T-cell (primary cell): ENCODE measurements at places on chromosomes 2 and 18. TPM values are rescaled to one million over a fixed set of nuclear protein-coding genes. Genes with fewer than 3 reads are reported as not detected.

Gene TRIM54
- total RNA-seq, result not detected

DNA sequence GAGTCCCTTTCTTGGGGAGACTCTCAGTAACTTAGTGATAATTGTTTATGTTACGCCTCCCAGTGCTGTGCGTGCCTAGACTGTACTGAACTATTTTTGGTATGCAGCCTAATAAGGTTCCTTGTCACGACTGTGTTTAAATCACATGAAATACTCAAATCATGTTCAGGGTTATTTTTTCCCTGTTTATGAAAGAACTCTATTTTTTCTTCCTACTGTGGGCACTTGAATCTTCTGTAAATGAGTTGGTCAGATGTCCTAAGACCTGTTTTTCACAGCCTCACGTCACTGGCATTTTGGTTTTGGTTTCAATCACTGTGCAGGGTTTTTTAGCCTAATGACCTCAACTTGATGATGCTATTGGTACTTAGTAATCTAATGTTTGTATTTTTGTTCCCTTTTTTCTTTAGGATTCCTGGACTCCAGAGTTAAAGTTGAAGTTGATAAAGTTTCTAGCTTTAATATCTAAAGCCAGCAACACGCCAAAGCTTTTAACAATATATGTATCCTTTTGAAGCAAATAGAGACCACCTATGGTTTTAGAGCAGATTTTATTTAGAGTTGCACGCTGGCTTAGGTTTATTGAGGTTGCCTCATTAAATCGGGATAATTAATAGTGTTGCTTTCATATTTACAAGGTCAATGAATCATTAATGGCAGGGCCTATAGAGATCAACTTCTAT is 24.0 kb downstream of the ARMC9 start:
- no peak for DNase-seq

Gene TMEM185B
- total RNA-seq, result 21.9 TPM

GRCh38 chr2:8088810-8089209 is 593.0 kb upstream of the ID2 start:
- no peak for DNase-seq

Gene CCDC74A
- 4.0 TPM for total RNA-seq

DNA sequence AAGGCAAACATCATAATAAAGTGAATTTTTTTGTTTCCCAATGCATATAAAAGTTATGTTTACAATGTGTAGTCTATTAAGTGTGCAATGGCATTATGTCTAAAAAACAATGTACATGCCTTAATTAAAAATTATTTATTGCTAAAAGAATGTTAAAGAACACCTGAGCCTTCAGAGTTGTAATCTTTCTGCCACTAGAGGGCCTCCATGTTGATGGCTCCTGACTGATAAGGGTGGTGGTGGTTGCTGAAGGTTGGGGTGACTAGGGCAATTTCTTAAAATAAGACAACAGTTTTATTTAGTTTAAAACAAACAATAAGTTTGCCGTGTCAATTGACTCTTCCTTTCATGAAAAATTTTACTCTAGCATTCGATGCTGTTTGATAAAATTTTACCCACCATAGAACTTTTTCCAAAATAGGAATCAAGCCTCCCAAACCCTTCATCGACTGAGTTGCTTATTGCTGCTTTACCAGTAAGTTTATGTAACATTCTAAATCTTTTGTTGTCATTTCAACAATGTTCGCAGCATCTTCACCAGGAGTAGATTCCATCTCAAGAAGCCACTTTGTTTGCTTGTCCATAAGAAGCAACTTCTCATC is 32.3 kb downstream of the MAP3K2 start:
- peak; percentile 17 for DNase-seq

Gene DARS1
- 48.2 TPM for total RNA-seq

DNA sequence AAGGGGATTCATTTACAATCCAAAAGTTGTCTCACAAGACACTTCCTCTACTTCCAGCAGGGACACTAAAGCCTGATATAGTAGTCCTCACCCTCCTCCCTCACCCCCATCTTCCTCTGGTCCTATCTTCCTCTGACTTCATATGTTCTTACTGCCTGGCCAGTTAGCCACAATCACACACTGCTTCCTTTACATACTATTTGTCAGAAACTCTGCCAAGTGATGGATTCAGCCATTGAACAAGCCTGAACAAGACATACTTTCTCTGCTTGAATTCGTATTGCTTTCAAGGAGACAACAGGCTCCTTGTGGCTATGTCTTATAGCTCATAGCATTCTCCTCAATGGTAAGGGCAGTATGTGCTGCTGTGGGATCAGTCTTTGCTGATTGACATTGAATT is 672.2 kb downstream of the BCL11A start:
- no peak for DNase-seq

DNA sequence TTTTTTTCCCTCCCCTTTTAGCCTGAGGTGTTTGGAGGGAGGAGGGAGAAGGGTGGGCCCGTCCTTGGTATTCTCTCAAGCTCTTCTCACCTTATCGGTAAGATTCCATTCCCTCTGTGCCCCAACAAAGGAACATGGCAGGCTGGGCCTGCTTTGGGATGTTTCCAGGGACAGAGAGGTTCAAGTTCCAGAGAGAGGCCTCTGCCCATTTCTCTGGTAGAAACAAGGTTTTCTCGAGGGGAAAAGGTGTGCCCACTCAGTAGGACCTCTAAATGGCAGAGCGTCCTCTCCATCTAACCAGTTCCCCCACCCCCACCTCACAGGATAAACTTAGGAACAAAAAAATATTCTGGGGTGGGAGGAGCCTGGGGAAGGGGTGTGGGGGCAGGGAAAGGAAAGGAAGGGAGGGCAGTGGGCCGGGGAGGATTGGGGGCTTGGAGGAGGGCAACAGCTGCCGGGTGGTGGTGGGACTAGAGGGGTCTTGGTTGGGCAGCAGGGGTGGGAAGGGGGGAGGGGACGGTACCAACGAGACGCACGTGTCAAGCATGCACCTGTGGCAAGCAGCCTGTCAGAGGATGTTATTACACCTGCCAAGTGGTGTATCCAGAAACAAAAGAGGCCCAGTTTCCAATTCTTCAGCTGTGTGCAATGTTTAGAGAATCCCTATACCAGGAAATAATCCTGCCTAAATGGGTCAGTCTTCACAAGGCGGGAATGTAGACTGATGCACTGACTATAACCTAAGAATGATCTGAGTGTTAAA is 2.1 kb downstream of the PCBP1 start:
- no peak for DNase-seq

DNA sequence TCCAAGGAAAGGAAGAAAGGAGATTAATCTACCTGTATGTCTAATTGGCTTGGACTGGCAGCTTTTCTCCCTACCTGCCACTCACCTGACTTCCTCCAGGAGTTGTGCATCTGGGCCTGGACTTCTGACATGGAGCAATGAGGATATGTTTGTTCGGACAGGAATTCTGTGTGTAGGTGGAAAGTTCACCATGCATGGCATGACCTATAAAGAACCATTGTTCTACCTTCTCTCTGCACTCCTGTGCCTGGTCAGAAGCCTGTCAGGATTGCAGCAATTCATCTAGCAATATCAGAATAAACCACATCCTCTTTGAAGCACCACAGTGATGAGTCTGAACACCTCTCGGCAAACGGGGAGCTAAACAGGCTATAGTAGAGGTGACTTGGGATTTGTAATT is 20.8 kb downstream of the CCDC85A start:
- no peak for DNase-seq

GRCh38 chr18:904218-905090 is at the start of gene ADCYAP1:
Gene ADCYAP1, plus strand, starts transcription at chr18:904871. Its CDS starts 516 bp downstream, at chr18:905387.
- DNase-seq, result no peak

- DNase-seq, result no peak
Measured at GRCh38 chr2:16138811-16139662, 198.7 kb downstream of the MYCN start.

Gene DRC1
- not detected for total RNA-seq

DNA sequence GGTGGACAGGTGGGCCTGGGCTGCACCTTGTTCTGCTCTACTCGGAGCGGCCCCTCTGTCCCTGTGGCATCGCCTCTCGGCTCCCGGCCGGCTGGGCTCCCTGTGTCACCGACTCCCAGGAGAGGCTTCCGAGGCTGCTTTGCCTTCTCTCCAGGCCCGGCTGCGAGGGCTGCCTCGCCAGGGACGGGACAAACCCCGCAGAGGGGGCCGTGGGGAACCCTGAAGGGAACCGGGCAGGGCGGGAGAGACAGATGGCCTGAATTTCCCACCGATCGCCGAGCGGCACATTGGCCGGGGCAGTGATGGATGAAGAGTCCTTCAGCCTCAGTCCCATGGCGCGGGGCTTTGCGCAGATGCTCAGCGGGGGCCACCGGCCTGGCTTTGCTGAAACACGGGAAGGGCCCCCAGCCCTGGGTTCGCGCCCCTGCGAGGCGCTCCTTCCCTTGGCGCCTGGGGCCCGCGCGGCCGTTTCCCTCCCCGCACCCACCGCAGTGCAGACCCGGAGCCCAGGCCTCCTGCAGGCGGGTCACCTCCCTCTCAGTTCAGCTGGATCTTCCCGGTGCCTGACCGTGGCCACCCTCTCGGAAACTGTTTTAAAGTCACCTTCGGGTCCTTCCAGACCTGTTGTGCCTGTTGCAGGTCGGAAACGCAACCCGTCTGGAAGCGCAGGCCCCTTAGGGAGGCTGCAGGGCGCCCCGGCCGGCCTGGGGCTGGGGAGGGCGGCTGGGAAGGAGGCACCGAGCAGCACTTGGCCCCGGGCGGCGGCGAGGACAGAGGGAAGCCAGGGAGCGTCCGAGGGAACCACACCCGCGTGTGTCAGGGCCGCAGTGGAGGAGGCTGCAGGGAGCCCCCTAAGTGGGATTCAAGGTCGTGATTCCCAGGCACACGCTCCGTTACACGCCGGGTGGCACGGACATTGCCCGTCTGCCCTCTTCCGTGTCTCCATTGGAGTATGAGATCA is 341.9 kb upstream of the SALL3 start:
- DNase-seq, result no peak

GRCh38 chr18:36650266-36650665 is 178.5 kb downstream of the TPGS2 start:
- DNase-seq, result no peak

- DNase-seq, result no peak
Measured at GRCh38 chr2:106963156-106963555, 77.2 kb upstream of the ST6GAL2 start.

DNA sequence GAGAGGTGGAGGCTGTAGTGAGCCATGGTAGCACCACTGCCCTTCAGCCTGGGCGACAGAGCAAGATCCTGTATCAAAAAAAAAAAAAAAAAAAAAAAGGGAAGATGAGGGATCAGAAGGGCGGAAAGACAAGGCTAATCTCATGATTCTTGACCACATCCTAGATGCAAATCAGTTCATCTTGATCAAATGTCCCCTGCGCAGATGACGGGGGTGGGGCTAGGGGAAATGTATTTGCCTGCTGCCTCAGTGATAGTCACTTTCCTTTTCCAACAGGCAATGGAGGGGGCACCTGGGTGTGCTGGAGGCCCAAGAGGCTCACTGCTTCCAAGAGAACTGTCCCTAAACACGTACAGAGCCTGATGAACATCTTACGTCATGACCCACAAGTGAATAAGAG is 3.7 kb upstream of the EMILIN2 start:
- no peak for DNase-seq

GRCh38 chr18:41761333-41762018 is 193.6 kb upstream of the PIK3C3 start:
- no peak for DNase-seq

DNA sequence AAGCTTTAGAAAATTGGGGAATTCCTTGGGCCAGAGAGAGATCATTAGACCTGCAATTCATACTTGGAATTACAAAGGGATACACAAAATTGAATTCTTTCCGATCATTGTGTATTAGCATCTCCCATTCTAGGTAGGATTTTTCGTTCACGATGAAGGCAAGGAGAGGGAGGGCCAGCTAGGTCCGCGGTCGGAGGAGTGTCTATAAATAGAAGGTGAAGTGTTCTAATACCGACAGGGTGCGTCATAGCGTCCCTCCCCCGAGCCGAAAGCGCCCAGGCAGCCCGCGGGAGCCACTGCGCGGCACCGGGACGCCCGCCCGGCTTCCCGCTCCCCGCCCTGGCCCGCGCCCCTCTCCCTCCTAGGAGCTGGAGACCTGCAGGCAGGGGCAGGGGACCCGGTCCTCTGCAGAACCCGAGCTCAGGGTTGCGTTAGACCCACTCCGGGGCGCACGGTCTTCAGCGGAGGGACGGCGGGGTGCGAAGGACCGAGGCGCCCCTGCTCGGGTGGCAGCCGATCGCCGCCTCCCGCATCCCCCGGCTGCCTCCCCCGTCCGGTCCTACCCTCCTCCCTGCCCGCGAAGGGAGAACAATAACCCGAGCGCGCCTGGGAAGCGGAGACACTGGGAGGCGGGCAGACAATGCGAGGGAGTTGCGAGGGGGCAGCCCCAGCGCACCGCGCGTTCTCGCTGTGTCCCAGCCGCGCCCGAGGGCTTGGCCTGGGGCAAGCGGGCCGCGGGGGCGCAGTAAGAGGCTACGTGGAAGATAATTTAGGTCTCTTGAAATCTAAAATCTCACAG is 114.2 kb upstream of the SERTAD2 start:
- DNase-seq, result peak; percentile 60

- peak; percentile 38 for DNase-seq
Measured at GRCh38 chr2:108583903-108584520, 49.7 kb downstream of the LIMS1 start.

Gene DPP4
- 44.8 TPM for total RNA-seq

GRCh38 chr2:86783615-86784339 is 6.9 kb downstream of the CD8A start:
- no peak for DNase-seq

- DNase-seq, result no peak
Measured at GRCh38 chr2:64823794-64824193, 165.4 kb upstream of the SLC1A4 start.

DNA sequence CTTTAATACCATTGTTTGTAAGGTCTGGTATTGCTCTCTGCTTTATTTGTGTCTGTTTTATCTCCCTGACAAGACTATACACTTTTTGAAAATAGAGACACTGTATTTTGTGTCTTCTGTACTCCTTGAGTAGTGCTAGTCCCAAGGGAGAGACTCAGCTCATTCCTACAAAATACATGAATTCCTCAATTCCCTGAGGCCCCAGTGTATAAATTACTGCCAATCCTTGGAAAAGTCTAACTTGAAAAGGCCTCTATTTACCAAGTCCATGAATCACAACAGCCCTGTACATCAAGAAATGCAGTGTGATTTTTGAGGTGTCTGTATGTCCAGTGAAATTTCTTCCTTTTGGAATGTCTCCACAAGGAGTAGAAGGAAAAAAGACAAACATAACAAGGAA is 34.9 kb upstream of the NEDD4L start:
- DNase-seq, result no peak

Gene DUSP19
- 2.5 TPM for total RNA-seq

GRCh38 chr2:84815146-84815545 is 65.7 kb downstream of the TRABD2A start:
- no peak for DNase-seq

DNA sequence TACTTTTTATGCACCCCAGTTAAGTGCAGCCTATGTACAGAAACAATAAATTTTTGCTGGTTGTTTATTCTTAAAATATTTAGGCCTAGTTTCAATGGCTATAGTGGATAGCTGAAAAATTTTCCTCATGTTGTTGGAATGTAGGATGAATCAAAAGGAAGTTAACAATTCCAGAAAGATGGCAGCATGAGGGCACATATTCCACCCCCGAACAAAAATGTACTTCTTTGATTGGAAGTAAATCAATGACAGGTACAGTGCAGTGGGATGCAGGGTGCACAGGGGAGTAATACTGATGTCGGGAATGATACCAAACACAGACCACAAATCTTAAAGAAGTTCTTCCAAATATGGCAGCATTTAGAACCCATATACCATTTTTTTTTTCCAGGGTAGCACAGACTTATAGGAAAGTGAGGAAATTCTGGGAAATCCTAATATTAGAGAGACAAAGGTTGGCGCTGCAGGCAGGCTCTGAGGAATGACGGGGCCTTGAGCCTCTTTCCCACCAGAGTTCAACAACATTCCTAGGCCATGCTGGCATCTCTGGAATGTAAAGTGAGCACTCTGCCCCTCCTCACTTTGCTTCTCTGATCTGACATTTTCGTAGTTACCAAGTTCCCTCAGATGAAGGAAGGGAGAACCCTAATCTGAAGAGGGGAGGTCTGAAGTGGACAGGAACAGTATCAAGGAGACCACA is 36.6 kb upstream of the IKZF2 start:
- no peak for DNase-seq
